ENCODE measurements at places on chromosomes 4 and X.

DNA sequence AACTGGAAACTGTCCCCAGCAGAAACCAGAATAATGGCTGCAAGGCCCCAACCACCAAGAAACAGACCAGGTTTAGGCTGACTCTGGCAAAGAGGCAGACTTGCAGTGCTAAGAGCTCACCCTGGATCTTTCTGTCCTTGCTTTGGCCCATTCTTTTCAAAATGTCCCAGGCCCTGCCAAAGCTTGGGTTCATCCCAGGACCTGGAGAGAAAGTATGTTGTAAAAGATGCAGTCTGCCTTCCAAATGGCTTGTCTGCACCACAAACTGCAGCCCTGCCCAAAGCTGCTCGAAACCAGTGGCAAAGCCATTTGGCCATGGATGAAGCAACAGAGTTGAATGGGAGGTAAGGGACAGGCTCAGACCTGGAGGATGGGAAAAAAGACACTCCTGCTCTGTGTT, 38.0 kb upstream of the LNX1 start:
- DNase-seq = no peak

DNA sequence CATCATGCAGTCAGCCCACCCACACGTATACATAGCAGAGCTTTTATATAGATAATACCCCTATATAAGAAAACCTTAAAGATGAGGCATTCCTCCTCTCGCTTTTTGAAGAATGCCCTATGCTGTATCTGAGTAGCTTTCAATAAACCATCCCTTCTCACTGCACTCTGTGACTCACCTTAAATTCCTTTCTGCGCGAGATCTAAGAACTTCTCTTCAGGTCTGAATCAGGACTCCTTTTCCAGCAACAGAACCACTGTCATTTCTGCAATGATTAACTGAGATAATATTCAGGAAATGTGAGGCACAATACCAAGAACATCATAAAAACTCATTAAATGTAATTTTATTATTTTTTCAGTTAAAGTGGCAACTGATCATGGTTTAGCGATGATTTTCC, 76.4 kb upstream of the DCLK2 start:
- no peak for DNase-seq

DNA sequence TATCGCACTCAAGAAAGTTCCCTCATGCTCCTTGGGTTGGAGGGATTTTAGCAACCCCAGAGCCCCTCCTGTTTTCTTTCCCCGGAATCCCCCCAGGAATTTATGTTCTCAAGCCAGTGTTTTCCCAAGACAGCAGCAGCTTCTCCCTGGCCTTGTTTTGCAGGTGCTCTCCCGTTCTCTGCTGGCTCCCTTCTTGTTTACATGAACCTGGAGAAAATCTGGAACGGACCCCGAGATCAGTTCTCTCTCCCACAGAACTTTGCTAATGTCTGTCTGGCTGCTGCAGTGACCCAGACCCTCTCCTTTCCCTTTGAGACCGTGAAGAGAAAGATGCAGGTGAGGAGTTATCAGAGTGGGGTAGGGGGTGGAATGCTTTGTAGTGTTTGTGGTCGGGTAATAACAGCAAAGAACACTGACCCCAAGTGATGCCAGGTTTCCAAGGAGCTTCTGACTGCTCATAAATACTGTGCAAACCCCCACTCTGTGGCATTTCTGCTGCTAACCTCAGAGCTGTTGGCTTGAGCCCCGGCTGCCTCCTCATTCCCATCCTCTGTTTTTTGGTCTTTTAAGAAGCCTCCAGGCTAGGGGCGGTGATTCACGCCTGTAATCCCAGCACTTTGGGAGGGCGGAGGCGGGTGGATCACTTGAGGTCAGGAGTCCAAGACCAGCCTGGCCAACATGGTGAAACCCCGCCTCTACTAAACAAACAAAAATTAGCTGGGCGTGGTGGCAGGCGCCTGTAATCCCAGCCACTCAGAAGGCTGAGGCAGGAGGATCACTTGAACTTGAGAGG, 11.1 kb downstream of the SLC25A43 start:
- DNase-seq = no peak

- DNase-seq = no peak
These were observed at the start of gene PABPC4L for GRCh38 chr4:134201216-134202161. PABPC4L (minus strand) TSS chr4:134201789; CDS start chr4:134201019, 770 bp downstream.

- DNase-seq = no peak
These were observed 336.8 kb upstream of the PPARGC1A start for GRCh38 chr4:24226667-24227066.

DNA sequence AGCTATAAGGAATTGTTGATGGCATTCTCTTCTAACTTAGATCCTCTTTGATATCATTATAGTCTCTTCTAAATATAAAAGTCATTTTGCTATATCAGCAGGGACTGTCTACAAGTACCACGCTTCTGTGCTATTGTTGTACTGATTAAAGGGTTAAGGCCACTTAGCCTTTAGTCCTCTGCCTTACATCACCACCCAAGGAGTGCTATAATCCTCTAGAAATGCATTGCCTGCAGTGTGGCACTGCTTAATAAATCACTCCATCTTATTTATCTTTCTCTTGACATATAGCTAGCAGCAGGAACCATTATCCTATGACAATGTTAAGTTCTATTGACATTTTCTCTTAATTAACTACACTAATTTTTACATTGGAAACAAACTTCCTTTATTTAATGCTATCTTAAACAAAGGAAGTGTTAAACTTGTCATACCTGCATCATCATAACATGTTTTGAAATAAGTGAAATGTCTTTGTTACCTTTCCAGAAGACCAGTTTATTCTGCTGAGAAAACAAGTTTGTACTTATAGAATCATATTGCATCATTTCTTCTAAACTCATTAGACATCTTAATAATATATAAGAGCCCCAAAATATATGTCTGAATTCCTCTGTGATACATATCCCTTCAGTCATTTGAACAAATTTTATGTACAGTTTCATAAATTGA, 360.9 kb upstream of the ATOH1 start:
- no peak for DNase-seq

- no peak for DNase-seq
These were observed 109.5 kb downstream of the GK start for GRCh38 chrX:30762755-30763154.

DNA sequence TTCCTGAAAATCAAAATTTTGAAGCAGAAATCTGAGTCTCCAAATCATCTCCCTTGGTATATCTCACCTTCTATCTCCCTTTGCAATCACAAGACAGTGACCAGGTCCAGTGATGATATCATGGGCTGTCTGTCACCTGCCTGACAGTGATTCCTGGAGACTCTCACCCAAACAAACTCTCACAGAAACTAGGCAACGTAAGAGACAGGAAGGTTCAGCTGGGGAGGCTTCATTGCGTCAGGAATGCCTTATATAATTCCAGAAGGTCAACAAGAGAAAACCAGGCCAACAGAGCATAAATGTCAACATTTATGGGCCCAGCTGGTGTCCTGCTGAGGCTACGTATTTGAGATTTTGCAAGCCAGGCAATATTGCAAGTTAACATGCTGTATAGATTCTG, 412.7 kb downstream of the KCNIP4 start:
- no peak for DNase-seq

DNA sequence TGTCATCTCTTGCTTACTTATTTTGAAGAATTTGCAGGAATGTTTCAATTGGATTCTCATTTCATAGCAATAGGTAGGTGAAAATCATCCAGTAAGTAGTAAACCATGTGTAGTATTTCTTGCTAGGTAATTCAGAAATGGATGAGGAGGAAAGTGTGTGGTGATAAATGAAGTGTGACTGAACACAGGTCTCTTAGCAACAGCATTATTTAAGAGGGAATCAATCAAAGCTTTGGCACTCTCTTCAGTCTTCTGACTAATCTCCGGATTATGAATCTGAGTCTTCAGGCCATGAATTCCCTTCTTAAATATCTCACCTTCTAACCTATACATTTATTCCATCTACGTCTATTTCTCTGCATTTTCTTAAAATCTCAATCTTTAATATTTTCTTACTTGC, 55.8 kb upstream of the ARHGAP24 start:
- no peak for DNase-seq

GRCh38 chr4:1801286-1801958, 8.3 kb downstream of the FGFR3 start:
- DNase-seq = no peak

- DNase-seq = no peak
These were observed 80.1 kb downstream of the CENPC start for GRCh38 chr4:67465032-67465762.

GRCh38 chrX:139642241-139642927, 65.6 kb downstream of the MCF2 start:
- no peak for DNase-seq

DNA sequence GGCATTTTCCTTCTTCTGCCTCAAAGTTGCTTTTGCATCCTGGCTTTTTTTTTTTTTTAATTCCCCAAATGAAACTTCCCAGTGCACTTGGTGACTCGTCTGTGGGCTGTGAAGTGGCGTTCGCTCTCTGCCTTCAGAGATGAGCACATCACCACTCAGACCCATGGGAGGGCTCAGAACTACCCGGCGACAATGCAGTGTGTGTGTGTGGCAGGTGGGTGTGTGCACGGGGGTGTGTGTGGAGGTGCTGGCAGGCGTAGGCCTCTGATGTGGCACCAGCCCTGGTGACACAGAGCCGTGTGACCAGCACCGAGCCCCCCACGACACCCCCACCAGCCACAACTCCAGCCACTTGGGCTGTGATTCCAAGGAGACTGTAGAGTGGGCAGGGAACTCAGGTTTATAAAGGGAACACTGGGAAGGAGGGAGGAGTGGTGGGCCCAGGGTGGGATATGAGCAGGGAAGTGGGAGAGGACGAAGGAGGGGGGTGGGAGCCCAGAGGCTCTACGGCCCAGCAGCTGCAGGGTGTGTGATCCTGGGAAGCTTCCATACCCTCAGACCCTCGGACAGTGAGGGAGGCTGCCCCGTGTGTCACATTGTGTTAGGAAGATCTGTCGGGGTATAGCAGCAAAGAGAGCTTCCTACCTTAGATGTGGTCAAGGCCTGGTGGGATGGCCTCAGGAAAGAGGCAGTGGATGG, 6.0 kb upstream of the WFS1 start:
- no peak for DNase-seq

- DNase-seq = peak; percentile 2
These were observed 249.7 kb upstream of the TET2 start for GRCh38 chr4:104896660-104897645.

DNA sequence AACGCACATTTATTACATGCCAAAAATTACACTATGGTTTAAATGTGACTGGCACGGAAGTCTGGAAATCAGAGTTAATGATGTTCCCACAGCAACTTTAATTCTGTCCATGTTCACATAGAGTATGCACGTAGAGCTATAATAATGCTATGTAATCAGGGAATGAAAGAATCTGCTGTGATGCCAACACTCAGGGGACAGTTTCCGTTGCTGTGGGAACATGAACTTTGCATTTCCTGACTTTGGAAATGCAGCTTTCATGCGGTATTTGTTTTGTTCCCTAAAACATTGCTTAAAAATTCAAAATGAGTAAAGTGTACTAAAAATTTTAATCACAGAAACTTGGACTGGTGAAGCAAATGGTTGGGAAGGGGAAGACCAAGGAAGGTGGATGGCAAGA, 65.7 kb downstream of the MAGEA1 start:
- no peak for DNase-seq

DNA sequence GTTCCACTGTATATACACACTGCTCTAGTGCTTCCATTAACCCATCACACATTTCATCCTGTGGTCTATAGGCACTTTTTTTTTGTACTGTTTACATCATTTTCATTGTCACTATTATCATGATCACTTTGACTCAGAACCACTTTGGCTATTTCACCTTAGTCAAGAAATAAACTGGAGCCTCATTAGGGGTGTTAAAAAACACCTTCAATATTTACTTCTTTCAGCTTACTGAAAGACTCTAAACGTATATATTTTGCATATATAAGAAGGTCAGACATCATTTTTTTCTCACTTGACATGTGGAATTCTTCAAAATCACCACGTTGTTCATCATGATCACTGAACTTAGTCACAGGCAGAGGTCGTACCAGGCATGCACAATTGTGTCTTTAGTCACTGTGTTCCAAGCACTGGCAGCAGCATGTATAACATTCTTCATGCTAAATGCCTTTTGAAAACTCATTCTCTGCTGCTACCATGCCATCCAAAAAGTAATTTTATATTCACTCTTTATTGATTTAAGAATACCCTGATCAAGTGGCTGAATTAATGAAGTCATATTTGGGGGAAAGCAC, 229.2 kb upstream of the ARSJ start:
- DNase-seq = no peak

- DNase-seq = no peak
These were observed 90.4 kb upstream of the NDP start for GRCh38 chrX:44063606-44064005.

GRCh38 chrX:17633546-17633945, 103.7 kb upstream of the SCML1 start:
- no peak for DNase-seq

GRCh38 chrX:44972132-44972531, 99.1 kb downstream of the KDM6A start:
- no peak for DNase-seq

- DNase-seq = no peak
These were observed 156.1 kb downstream of the AFAP1 start for GRCh38 chr4:7783541-7783940.

Measured in CD4-positive, alpha-beta T cell treated with Interleukin-4 for 1 hour (primary cell).